OCI-LY7 (cell line): ENCODE measurements at places on chromosomes 6 and 20.

- no peak for DNase-seq
Observed at GRCh38 chr6:131043902-131044447, 19.1 kb downstream of the EPB41L2 start.

- DNase-seq = peak; percentile 89
Observed at GRCh38 chr6:27133281-27134227, 113.9 kb upstream of the PRSS16 start.

- DNase-seq = no peak
Observed at GRCh38 chr20:7879883-7880282, 60.4 kb downstream of the HAO1 start.

- DNase-seq = no peak
Observed at GRCh38 chr20:58497724-58498469, 17.3 kb downstream of the APCDD1L start.

- no peak for DNase-seq
Observed at GRCh38 chr6:44672841-44673240, 285.3 kb downstream of the CDC5L start.

DNA sequence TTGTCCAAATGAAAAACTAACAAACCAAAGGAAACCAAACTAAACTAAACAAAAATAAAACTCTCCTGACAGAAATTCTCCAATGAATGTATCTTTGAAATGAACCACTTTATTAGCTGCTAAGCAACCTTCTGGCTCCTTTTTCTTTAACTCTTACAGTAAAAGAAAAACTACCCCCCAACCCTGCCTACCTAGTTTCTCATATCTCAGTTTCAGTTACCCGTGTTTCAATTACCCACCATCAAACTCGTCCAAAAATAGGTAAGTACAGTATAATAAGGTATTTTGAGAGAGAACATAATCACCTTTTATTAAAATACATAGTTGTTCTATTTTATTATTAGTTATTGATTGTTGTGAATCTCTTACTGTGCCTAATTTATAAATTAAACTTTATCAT, 177.4 kb upstream of the THEMIS start:
- DNase-seq = no peak

DNA sequence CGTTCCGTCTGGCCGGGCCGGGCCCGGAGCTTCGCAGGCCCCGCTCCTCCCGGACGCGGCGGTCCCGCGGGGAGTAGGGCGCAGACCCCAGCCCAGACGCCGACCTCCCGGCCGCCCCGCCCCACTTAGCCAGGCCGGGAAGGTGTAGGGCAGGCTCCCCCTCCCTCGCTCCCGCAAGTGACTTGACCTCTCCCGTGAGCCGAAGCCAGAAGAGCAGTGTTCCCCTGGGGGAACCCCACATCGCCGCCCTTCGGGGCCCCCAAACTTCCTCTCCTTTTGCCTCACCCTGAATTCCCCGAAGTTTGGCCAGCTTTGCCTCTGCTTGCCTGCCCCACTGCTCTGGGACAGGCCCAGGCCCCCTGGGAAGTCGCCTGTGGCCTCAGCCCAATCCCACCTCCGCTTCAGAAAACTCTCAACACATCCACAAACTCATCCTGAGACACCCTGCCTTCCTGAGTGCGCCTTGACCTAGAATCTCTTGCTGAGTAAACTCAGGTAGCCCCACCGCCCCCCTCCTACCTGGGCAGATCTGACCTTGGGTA, 524 bp upstream of the NOL4L start:
- DNase-seq = no peak

DNA sequence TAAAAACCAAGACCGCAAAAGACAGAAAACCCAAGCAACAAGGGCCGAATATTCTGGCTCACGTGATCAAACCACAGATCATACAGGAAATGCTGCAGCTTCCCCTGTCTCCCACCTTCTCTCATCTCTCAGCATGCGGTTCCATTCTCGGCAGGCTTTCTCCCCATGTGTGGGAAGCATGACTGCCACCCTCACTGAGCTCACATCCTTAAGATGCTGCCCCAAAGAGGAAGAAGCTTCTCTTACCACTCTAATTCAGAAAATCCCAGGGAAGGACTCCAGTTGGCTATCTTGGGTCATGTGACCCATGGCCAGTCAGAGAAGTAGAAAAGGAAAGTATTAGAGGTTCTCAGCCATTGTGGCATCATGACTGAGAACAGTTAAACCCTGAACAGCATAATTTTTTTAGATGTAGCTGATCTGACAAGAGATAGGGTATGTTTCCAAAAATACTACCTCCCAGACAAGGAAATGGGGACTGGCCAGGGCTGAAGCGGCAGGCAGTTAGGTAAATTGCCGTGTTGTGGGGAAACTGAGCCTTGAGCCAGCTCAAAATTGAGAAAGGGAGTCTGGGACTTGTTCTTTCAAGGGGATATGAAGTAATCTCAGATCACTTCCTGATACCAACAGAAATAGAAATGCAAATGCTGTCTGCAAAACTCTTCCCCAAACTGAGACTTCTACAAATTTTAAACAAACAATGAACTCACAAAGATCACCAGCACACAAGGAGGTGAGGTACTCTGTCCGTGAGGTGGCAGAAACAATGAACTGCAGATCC, 37.1 kb upstream of the GRM4 start:
- DNase-seq = peak; percentile 48

- DNase-seq = peak; percentile 65
Observed at GRCh38 chr6:87916446-87916845, 131.2 kb upstream of the SPACA1 start.

- no peak for DNase-seq
Observed at GRCh38 chr6:1757131-1757530, 147.4 kb downstream of the FOXC1 start.
